ENCODE measurements at places on chromosomes 1 and 21.

DNA sequence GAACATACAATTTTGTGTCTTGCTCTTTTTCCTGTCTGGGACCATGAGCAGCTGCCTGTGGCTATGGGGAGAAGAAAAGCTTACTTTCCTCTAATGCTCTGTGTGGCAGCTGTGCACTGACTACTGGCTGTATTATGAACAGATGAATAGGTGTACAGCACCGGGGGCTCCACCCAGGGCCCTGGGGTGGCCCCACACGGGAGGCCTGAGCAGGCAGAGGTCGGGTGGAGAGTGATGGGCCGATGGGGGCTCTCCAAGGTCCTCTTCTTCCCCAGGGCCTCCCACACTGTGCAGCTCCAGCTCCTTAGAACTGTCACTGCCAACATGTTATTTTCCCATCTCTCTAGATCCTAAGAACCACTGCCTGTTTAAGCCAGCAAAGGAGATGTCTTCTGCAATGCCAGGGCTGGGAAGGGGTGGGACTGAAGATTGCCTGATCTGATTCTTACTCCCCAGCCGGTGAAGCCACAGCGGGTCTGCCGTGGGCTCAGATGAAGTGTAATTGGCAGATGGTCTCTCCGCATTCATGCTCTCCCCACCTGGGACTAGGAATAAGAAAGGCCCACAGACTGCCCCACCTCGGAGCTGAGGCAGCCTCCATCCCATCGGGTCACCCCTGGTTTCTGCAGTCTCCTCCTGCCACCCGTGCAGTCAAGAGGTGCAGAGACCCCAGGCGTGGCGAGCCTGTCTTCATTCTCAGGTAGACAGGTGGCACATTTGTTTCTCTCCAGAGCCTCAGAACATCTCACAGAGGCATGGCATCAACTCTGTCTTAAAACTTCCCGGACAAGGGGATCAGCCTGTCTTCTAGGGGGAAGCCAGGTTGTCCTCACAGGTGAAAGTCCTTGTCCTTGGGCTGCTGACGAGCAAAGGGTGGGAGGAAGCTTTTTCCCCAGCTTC is 186.5 kb upstream of the GALNT2 start:
- DNase-seq = no peak

DNA sequence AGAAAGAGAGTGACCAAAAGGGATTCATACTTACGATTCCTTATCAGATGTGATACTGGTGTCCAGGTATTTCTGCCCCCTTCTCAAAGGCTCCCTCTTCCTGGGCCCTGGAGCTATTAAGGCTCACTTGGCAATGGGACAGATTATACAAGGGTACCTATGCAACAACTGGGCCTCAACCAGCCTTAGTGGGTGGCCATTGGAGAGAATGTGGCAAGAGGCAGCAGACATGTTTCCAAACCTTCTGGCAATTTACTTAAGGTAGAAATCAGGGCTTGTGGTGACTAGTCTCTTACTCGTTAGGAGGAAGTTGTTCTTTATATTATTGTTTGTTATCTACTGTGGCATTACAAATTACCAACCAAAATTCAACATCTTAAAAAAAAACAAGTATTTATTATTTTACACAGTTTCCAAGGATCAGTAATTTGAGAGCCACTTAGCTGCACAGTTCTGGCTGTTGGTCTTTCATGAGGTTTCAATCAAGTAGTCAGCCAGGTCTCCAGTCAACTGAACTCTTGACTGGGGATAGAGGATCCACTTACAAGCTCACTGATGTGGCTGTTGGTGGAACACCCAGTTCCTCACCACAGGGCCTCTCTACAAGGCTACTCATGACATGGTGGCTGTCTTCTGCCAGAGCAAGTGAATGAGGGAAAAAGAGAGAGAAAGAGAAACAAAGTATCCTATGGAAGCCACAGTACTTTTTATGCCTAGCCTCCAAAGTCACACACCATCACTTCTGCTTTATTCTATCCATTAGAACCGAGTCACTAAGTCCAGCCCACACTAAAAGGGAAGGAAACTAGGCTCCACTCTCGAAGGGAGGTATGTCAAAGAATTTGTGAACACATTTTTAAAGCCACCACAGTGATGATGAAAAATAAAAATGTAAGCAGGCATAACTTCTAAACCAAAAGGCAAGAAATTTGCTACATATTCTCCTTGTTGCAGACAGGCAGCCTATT is 10.7 kb downstream of the ZNF648 start:
- DNase-seq = no peak

DNA sequence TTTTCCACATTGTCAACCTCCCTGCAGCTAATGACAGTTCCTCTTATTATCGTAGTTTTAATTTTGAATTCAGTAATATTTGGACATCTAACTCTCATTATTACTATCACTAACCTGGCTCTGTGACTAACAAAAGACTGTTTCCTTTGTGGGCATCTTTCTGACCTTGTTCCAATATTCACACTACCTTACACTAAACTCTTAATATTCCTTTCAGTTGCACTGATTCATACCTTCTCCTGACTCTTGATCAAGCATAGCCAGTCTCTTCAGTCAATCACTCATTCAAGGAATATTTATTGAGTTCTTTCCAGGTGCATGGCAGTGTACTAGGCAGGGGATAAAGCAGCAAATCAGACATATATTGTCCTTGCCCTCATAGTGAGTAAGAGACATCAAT is 7.8 kb upstream of the CTNNBIP1 start:
- DNase-seq = no peak

- DNase-seq = no peak
These were observed 234.4 kb downstream of the LTN1 start for GRCh38 chr21:28758042-28758882.

DNA sequence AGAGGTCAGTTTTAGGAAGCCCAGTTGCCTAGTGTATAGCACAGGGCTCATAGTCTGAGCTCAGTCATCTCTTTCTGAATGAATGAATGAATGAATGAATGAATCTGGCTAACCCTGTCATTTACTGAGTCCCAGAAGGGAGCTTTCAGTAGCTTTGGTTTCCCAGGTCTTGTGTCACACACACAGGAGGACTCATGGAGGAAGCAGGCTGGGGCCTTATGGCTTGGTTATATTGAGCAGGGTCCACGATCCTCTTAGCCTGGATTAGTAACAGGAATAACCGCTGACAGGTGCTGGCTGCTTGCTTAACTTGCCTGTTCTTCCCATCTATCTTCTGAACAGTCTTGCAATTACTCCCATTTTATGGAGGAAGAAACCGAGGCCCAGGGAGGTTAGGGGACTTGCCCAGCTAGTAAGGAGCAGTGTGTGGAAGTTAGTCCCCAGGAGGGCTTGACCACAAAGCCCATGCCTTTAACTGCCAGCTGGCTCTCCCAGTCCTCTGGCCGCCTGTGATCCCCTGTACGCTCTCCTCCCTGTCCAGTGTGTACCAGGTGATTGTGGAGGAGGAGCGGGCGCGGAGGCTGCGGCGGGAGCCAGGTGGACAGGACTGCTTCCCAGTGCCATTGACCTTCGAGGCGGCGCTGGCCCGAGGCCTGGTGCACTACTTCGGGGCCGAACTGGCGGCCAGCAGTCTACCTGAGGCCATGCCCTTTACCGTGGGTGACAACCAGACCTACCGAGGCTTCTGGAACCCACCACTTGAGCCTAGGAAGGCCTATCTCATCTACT is 46.0 kb downstream of the PTPRU start:
- DNase-seq = no peak

- DNase-seq = no peak
These were observed 87.1 kb downstream of the SELENOF start for GRCh38 chr1:86826856-86827255.

GRCh38 chr1:165011186-165011585 is 345.3 kb downstream of the LMX1A start:
- DNase-seq = no peak

GRCh38 chr1:230103306-230104173 is 36.5 kb downstream of the GALNT2 start:
- no peak for DNase-seq

DNA sequence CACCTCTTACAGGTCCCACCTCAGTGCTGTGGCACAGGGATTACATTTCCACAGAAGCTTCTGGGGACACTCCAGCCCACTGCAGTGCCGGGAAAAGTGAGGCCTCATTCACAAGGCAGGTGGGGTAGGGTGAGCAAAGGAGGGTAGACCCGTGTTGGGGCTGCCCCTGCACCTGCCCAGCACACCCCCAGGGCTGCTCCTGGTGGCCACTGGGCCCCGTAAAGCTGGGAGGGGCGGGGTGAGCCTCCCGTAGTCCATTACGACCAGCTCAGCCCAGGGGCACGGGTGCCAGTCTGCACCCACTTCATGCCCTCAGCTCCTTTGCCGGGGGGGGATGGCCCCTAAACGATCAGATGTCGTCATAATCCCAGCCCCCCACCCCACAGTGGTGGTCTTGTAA is 39.5 kb downstream of the AJAP1 start:
- no peak for DNase-seq

DNA sequence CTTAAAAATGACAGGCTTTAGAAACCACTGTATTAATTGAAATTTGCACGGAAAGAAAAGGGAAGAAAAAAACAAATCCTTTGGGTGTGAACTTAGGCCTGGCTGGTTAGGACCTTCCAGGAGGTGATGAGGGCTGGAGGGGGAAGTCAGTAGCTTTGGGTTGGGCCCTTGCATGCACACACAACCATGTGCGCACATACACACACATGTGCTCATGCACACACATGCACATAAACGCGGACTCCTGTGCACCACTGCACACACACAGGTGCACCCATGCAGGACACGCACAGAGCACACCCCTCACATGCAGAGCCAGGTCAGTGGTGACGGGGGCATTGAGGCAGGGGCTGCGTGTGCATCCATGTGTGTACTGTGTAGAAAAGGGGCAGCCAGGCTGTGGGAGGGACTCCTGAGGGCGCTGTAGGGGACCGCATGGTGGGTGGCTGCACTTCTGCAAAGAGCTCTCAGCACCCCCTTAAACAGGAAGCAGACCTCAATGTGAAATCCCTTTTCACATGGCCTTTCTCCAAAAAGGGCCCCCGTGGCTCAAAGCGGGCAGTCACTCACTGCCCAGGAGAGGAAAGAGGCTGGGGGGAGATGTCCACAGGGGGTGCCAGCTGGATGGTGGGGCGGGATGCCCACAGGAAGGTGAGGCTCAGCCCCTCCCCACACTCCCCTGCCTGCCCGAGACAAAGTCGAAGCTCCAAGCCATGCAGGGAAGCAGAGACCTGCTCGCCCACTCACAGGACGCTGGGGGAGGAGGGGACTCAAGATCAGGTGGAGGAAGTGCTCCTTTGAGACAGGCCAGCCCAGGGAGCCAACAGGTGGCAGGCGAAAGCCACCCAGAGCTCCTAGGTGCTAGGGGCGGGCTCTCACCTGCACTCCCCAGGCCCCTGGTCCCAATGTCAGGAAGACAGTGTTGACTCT is 95.2 kb downstream of the ITPKB start:
- DNase-seq = no peak

GRCh38 chr1:16115468-16115983 is 40.3 kb downstream of the EPHA2 start:
- DNase-seq = no peak

- peak; percentile 26 for DNase-seq
These were observed 7.2 kb upstream of the SLX9 start for GRCh38 chr21:44932408-44933181.

- DNase-seq = no peak
These were observed 72.2 kb upstream of the MAN1A2 start for GRCh38 chr1:117295001-117295400.

GRCh38 chr1:178529364-178530036 is 16.6 kb downstream of the TEX35 start:
- no peak for DNase-seq

DNA sequence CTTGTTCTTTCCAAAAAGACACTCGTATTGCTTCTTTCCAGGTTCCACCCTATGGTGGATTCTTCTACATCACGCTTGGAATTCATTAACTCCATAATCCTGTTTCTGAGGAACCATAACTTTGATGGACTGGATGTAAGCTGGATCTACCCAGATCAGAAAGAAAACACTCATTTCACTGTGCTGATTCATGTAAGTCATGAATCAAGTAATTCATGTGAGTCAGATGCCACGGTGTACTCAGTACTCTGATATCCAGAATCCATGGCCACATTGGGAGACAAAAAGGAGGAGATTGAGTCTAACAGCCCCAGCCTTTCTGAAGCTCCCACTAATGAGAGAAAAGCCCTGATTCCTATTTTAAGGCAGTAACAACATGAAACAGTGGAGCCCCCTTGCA is 7.4 kb downstream of the CHI3L2 start:
- no peak for DNase-seq

DNA sequence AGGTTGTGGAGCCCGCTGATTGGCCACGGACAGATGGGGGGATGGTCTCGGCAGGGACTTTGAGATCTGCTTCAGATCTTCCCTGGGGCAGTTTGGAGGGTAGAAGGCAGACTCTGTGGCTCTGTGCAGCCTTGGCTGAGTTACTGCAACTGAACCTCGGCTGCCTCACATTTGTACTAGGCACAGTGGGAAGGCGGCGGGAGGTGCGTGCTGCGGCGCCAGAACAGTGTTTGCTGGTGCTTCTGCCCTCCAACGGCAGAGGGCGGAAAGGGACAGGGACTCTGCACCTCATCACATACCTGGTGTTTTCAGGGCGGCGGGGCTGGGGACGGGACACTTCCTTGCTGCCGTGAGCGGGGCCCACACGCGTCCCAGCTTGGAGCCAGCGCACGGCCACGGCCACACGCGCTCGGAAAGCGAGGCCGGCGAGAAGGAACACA is 26.2 kb downstream of the SLC66A1 start:
- DNase-seq = no peak

DNA sequence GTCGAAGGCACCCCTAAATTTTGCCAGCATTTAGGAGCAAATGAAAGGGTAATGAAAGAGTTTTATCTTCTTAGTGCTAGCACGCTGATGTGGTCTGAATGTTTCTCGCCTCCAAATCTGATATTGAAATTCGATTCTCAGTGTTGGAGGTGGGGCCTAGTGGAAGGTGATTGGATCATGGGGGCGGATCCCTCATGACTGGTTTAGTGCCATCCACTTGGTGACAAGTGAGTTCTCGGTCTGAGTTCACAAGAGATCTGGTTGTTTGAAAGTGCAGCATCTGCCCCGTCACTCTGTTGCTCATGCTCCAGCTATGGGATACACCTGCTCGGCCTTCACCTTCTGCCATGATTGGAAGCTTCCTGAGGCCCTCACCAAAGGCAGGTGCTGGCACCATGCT is 75.1 kb upstream of the ZBTB40 start:
- DNase-seq = no peak

- no peak for DNase-seq
These were observed 245.3 kb upstream of the RAB4A start for GRCh38 chr1:229025576-229025975.

DNA sequence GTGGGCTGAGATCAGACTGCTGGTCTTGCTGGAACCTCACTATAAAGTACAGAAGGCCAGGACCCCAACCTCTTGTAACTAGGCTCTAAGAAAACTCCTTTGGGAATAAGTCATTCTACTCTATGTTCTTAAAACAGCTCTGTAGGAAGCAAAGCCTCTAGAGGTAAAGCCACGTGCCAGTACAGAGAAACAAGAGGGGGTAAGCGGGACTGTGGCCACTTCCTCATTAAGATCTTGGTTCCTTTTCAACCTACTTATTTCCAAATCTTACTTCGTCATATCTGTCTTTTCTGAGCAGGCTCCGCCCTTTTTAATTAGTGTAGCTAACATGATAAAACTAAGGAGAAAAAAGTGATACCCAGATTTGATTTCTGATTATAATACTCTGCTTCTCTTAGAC is 3.8 kb downstream of the NCSTN start:
- DNase-seq = no peak
